NCI-H2029 treated with DMSO at 0.1 percent for 48 hours (cell line): ENCODE measurements at places on chromosomes 11 and 22.

- DNase-seq = no peak
Observed at GRCh38 chr11:94521684-94522083, 9.4 kb downstream of the C11orf97 start.

DNA sequence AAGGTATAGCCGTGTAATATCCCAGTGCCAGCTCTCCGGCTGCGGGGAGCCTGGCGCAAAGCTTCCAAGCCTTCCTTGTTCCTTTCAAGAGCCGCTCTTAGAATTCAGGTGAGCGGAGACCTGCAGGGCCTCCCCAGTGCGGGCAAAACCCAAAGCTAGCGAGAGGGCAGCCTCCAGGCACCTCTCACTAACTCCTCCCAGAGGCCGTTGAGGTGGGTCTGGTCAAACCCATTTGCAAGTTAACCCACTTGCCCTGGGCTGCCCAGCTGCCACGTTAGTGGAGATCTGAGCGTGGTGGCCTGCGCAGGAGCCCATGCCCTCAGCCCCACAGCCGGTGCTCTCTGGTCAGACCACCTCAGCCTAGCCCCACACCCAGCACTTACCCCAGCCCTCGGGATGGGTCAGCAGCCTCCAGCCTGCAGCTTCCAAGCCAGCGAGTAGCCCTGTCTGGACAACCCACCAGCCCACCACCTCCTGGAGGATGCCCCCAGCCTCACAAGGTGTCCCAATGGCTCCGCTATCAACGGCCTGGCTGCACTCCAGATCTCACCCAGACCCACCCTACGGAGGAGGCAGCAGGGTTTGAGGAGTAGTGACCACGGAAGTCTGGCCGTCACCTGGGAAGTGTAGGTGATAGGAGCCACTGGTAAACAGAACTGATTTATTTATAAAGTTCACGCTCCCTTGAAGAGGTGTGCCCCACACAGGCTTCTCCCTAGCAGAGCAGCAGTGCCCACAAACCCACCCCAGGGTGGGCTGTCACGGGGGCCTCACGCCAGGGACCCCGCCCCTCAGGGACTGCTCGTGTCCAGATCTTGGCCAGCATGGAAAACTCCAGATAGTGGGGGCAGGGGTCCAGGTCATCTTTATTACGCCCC lies 2.3 kb downstream of the ASCL2 start:
- DNase-seq = no peak

- no peak for DNase-seq
Observed at GRCh38 chr11:113287801-113288200, 26.6 kb upstream of the TTC12 start.

GRCh38 chr11:117806846-117807245 lies 9.8 kb upstream of the DSCAML1 start:
- no peak for DNase-seq

DNA sequence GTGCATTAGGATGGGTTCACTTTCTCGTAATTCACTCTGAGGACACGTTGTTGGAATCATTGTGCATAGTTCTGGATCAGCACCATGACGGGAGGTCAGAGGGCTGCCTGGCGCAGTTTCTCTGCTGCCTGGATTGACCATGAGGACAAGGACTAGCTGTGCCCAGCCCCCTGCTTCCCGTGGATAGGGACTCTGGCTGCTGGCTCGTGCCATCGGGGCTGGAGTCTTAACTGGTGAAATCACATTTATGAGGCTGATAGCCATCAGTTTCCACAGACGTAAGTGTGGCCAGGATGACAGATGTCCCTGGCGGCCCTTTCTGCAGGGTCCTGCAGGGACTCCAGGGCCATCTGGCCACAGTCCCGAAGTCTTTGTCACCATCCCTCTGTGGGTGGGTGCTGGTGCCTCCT lies 24.1 kb upstream of the GRAMD4 start:
- DNase-seq = no peak

- no peak for DNase-seq
Observed at GRCh38 chr22:19984851-19985811, 31.5 kb downstream of the ARVCF start.

DNA sequence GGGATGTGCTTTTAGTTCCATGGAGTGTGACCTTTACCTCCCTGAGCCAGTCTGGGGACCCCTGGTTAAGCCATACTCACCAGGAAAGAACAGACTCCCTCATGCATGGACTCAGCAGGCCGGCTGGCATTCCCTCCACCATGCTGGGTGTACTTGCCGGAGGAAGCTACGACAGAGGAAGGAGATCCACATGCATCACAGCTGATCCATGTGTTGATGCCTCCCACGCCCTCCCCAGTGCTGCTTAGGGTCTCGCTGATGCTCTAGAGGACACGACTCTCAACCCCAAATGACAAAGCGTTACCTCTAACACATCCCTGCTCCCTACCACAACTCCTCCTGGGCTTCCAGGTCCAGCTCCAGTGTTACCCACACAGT lies 39.8 kb downstream of the GAB4 start:
- DNase-seq = no peak

DNA sequence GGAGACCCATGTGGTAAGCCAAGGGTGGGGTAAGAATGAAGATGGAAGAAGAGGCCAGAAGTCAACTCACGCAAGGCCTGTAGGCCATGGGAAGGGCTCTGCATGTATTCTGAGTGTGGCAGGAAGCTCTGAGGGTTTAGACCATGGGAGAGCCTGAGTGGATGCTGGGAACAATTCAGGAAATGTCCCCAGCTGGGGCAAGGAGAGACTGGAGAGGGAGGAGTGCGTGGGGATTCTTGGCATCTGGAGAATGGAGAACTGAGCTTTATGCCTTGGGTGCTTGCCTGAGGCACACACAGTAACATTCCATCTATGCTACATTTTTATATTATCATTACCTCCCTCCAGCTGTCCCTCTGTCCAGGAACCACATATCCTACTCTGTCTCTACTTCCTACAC lies 50.4 kb upstream of the CD82 start:
- DNase-seq = no peak

- DNase-seq = peak; percentile 33
Observed at GRCh38 chr11:34337016-34337415, 20.8 kb downstream of the ABTB2 start.

DNA sequence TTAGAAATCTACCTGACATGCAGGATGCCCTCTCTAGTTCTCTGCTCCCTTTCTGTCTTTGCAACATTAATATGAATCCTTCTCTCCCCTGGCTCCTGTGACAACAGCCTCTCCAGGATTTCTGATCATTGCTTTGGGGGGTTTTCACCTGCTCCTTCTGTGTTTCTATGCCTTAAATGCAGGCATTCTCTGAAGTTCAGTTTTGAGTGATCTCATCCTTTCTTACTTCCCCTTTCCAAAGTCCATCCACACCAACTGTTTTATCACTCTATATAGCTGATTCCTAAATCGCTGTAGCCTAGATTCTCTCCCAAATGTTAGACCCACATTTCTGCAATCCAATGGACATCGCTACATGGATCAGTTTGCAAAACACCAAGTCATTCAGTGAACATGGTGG lies 330.7 kb upstream of the NCAM1 start:
- no peak for DNase-seq

DNA sequence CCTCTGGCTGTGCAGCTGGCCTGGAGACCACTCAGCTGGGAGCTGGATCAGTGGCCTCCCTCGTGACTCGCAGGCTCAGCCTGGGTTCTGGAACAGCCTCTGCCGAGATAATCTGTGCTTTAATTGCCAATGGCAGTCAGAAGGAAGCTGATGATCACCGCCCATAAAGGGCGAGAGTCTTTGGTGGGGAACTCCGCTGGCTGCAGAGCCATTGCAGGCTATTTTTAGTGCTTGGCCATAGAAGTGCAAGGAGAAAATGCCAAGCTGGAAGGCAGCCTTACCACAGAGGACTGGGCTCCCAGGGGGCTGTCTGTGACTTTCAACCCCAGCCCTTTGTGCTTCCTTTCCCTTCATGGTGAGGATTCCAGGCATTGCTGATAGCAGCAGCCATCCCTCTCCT lies 62.2 kb upstream of the TENM4 start:
- no peak for DNase-seq

- DNase-seq = no peak
Observed at GRCh38 chr11:1934335-1935155, 12.6 kb upstream of the MRPL23 start.

DNA sequence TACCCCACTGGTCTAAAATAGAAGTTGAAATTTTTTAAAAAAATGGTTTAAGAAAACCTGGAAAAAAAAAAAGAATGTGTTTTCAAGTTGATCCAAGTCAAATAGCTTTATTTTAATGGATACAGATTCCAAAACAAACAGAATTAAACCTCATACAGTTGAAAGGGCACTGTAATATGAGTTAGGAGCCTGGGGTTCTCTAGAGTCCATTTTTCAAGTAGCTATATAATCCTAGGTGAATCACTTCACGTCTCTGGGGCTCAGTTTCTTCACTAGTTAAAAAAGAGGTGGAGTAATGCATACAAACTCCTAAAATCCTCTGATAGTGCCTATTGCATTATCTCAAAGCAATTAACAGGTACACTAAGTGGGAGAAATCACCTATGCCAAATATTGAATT lies 132.9 kb downstream of the BBOX1 start:
- DNase-seq = no peak

GRCh38 chr22:47094861-47095330 lies 332.4 kb downstream of the TBC1D22A start:
- DNase-seq = no peak

DNA sequence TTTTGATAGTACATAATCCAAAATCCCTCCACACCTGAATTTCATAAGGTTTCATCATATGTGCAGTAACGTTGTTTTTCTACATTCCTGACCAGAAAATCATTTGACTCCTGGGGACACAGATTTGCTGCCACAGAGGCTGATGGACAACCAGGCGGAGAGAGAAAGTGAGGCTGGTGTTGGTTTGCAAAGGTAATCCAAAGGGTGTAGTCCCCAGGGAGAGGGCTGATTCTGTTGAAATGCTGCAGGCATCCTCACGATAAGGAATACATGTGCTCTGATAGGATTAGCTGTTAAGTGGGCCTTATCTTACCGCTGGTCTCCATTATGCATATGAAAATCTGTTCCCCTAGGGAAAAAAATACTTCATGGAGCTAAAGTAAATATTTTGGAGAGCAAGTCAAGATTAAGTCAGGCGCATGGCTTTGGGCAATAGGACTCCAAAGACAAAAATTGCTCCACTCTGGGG lies 8.1 kb downstream of the APOL6 start:
- no peak for DNase-seq

- DNase-seq = no peak
Observed at GRCh38 chr11:110337570-110338193, 41.3 kb upstream of the RDX start.

DNA sequence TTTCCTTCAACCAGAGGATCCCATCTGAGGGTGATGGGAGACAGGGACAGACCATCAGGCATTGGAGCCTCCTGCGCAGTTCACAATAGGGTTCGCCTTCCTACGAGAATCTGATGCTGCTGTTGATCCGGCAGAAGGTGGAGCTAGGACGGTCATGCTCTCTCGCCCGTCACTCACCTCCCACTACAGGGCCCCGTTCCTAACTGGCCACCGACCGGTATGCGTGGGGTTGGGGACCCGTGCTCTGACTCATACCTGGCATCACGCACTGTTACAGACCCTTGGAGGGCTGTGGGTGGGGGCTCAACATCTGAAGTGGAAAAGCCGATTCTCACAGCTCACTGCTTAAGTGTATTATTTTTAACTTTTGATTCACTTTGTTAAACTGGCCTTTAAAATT lies 402.3 kb downstream of the BRD1 start:
- no peak for DNase-seq

GRCh38 chr22:23529166-23530103 lies 50.7 kb downstream of the IGLL1 start:
- DNase-seq = no peak

GRCh38 chr22:17152340-17152739 lies 6.7 kb downstream of the HDHD5 start:
- DNase-seq = no peak

- DNase-seq = no peak
Observed at GRCh38 chr11:99177446-99177845, 156.7 kb downstream of the CNTN5 start.

- DNase-seq = no peak
Observed at GRCh38 chr22:50016988-50017700, 4.6 kb upstream of the IL17REL start.

GRCh38 chr11:62120001-62120400 lies 3.8 kb upstream of the INCENP start:
- DNase-seq = no peak

- DNase-seq = no peak
Observed at GRCh38 chr11:9039198-9039597, 35.4 kb upstream of the NRIP3 start.

GRCh38 chr11:116610190-116610589 lies 162.6 kb downstream of the BUD13 start:
- peak; percentile 78 for DNase-seq

DNA sequence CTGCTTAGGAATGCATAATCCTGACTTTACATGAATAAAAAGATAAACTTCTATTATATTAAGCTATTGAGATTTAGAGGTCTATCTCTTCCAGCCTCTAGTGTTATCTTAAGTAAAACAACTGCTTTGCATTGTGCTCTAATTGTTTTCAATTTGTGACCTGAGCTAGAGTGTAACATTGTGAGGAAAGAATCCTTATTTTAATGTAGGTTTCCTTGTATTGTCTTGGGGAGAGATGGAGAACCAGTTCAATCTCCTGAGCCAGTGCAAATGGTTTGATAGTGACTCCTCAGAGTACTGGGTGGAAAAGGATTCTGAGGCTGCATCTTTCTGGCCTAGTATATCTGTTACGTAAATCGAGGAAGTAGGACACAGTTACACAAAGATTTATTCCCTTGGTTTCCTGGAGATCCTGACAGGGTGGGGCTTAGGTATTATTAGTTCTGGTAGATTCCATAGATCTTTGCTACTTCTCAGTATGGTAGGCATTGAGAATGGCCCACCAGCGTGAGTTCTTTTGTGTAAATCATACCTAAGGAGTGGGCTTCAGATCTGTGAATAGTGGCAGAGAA lies 683.5 kb upstream of the CCDC179 start:
- no peak for DNase-seq

DNA sequence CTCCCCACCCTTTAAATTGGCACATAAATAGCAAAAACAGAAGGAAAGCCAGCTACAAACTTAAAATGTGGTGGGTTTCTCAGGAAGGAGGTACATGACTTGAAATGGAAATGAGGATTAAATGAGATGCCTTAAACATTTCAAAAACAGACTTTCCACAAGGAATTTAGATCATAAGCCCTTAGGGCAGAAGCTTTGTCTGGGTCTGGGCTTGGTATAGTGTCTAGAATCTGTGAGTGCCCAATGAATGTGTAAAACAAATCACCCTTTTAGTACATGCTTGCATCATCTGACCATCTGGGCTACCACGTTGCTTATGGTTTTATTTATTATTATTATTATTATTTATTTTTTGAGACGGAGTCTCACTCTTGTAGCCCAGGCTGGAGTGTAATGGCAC lies 37.1 kb upstream of the CREB3L1 start:
- no peak for DNase-seq
